Stimulated activated CD8-positive, alpha-beta memory T cell treated with anti-CD3 and anti-CD28 coated beads, Interleukin-7, amount 100 ng/mL, for 1 hour (primary cell): ENCODE measurements at places on chromosomes 1 and 21.

- DNase-seq: no peak
Observed at GRCh38 chr1:30586671-30587070, 136.7 kb downstream of the MATN1 start.

DNA sequence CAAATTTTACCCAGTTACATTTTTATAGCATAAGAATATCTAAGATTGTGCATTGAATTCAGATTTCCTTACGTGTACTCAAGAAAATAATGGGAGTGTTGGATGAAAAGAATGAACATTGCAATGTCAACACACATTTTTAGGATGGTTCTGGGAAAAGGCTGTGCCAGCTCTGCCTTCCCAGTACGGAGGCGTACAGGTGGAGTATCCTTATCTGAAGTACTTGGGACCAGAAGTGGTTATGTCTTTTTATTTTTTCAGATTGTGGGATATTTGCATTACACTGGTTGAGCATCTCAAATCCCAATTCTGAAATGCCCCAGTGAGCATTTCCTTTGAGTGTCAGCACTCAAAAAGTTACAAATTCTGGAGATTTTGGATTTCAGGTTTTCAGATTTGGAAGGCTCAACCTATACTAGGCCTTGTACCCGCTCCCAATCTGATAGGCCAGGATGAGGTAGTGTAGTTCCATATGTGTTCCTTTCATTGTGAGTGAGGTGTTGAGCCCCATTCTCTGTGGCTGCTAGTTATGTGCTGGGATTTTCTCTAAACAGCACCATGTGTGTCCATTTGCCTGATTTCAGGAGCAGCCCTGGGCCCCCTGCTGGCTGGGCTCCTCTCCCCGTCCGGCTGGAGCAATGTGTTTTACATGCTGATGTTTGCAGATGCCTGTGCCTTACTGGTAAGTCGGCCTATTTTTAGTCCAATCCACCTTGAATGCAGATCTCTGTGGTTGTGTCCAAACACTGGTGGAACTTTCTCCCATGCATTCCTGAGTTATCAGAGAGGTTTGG is 60.8 kb downstream of the SLC37A1 start:
- no peak for DNase-seq

GRCh38 chr1:236812334-236813030 is 17.4 kb downstream of the MTR start:
- no peak for DNase-seq

- no peak for DNase-seq
Observed at GRCh38 chr1:33698361-33699035, 165.4 kb upstream of the HMGB4 start.

DNA sequence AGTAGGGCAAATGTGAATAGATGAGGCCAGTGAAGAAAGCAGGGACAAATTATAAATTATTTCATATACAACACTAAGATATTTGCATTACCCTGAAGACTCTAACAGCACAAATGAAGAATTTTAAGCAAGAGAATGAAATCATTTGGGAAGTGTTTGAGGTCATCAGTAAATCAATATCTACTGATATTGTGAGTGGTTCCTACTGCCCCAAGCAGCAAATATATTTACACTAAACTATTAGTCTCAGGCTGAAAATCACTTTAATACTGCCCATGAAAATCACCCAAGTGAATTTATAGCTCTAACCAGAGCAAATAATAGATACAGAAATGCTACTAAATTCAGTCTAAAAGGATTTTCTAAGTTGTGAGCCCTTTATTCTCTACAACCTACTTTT is 163.6 kb downstream of the KCNT2 start:
- no peak for DNase-seq
